ENCODE measurements at places on chromosomes 1 and 21.

GRCh38 chr1:1157914-1158710 is 15.6 kb upstream of the TTLL10 start:
- DNase-seq: peak; percentile 72

DNA sequence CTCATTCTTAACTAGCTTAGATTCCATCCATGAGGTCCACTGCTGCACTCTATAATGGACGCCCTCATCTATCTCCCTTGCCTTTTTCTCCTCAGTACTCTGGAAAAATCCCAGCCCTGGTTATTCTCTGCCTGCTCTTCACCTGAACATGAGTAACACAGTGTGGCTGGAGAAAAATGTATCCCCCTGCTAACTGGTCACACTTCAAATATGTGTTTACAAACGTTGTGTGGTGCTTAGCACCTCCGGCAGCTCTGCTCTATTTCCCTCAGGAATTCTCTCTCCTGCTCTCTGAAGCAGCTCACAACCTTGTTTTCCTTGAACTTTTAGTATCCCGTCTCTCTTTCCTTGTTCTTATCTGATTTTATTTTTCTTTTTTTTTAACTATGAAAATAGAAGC is 4.1 kb downstream of the SCCPDH start:
- no peak for DNase-seq

DNA sequence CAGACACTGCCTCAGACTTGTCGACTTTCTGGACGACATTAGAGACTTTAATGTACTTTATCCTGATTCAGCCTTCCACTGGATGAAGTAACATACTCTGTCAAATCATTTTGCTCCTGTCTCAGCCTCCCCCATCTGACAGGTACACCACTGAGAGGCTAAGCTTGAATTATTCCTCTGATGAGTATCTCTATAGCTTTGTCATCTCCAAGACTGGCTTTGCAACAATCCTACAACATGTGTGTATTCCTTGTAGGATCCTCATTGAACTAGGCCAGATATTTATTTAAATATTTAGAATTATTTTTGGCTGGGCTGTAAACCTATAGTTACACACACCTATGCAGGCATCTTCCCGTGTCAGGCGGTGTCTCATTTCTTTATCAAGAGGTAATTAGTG is 1.1 kb upstream of the TRIM58 start:
- DNase-seq: no peak

- DNase-seq: no peak
These were observed 118.1 kb downstream of the EPHB2 start for GRCh38 chr1:22828484-22829308.

Data from PC-9 (cell line).